ENCODE measurements at places on chromosomes 5 and 9. TPM values are rescaled to one million over a fixed set of nuclear protein-coding genes. Genes with fewer than 3 reads are reported as not detected.

GRCh38 chr5:59360130-59360555, 533.4 kb downstream of the PDE4D start:
- peaks cover 12% of the 10 kb centered on the region for H3K27me3 ChIP-seq
- no peak overlapping the region for H3K4me3 ChIP-seq
- no peak overlapping the region for H3K27ac ChIP-seq
- no peak for DNase-seq
- H3K4me1 ChIP-seq = no peaks in the 10 kb centered on the region

The OGN gene
- not detected for total RNA-seq

The SPINK4 gene
- total RNA-seq = not detected

The IL3 gene
- total RNA-seq = 0.98 TPM

- no peak overlapping the region for H3K27ac ChIP-seq
- DNase-seq = no peak
- no peak overlapping the region for H3K4me3 ChIP-seq
- H3K27me3 ChIP-seq = no peaks in the 10 kb centered on the region
These were observed 1.5 kb upstream of the TTC39B start for GRCh38 chr9:15308511-15308910.

- no peak overlapping the region for H3K4me3 ChIP-seq
- H3K4me1 ChIP-seq = no peaks in the 10 kb centered on the region
- peak; percentile 47 for DNase-seq
- no peaks in the 10 kb centered on the region for H3K27me3 ChIP-seq
- H3K27ac ChIP-seq = no peak overlapping the region
These were observed 48.1 kb upstream of the RIOK2 start for GRCh38 chr5:97231025-97231636.
